ENCODE measurements at places on chromosomes 3 and 15. TPM values are rescaled to one million over a fixed set of nuclear protein-coding genes. Genes with fewer than 3 reads are reported as not detected.
A peak's percentile ranks its signal among the peaks of the same experiment; 100 is the strongest.

DNA sequence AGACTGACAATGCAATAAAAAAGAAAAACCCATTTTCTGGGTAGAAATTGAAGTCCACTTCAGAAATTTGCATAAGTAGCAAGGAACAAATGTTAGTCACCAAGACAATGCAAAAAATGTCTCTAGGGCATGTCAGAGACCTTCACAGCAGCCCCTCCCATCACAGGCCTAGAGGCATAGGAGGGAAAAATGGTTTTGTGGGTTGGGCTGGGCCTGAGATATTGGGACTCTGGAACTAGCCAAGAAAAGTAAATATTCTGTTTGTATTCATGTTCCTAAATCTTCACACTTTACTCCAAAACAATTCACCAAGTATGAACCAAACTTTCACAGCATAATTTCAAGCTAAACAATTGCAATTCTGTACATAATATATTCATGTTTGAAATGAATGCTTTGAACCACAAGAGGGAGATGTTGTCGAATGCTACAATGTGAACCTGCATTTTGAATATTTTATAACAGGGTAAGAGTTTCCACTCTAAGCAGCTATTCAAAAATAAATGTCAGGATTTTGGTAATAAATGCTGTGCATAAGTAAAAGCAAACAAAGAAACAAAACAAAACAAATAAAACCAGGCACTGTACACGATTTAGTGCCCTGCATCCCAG is 429.2 kb downstream of the OTOL1 start:
- no peaks in the 10 kb centered on the region for H3K4me1 ChIP-seq
- no peak for DNase-seq
- H3K27me3 ChIP-seq, result no peaks in the 10 kb centered on the region
- no peak overlapping the region for H3K27ac ChIP-seq

DNA sequence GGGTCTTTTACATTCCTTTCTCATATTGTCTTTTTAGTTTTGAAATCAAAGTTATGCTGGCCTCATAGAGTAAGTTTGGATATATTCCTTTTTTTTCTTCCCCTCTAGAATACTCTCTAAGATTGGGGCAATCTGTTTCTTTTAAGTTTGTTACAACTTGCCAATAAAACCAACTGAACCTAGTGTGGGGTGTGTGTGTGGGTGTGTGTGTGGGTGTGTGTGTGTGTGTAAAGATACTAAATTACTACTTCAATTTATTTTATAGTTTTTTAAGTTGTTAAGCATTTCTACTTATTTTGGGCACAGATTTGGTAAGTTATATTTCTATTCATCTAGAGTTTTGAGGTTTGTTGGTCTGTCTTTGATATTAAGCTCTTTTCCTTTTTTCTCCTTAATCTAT is 198.2 kb upstream of the TMC3 start:
- no peaks in the 10 kb centered on the region for H3K27me3 ChIP-seq
- no peaks in the 10 kb centered on the region for H3K4me1 ChIP-seq
- DNase-seq, result no peak
- H3K36me3 ChIP-seq, result no peaks in the 10 kb centered on the region
- H3K4me3 ChIP-seq, result no peak overlapping the region
- H3K27ac ChIP-seq, result no peak overlapping the region

GRCh38 chr15:29612096-29612495 is 210.2 kb downstream of the TJP1 start:
- H3K27ac ChIP-seq, result no peak overlapping the region
- no peaks in the 10 kb centered on the region for H3K27me3 ChIP-seq
- no peak for DNase-seq

DNA sequence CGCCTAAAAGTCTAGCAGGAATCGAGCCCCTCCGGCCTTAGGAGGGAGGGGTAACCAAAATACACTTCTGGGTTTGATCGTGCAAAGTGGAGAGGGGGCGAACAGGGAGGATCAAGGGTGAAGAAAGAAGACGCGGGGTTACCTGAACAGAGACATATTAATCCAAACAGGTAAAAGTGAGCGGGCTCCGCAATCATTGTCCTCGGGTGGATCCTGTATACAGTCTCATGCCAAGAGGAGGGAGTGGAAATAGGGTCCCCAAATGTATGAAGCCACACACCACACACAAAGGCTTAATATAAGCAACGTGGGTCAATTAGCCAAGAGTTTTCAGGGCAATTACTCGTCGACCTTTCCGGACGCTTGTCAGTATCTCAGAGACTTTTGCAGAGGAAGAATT is 749.5 kb downstream of the ROBO1 start:
- peak overlapping the region; percentile 49 for H3K4me3 ChIP-seq
- no peaks in the 10 kb centered on the region for H3K27me3 ChIP-seq
- no peak for DNase-seq
- no peaks in the 10 kb centered on the region for H3K36me3 ChIP-seq
- no peak overlapping the region for H3K27ac ChIP-seq

The EPHA3 gene
- 1.5 TPM for total RNA-seq

DNA sequence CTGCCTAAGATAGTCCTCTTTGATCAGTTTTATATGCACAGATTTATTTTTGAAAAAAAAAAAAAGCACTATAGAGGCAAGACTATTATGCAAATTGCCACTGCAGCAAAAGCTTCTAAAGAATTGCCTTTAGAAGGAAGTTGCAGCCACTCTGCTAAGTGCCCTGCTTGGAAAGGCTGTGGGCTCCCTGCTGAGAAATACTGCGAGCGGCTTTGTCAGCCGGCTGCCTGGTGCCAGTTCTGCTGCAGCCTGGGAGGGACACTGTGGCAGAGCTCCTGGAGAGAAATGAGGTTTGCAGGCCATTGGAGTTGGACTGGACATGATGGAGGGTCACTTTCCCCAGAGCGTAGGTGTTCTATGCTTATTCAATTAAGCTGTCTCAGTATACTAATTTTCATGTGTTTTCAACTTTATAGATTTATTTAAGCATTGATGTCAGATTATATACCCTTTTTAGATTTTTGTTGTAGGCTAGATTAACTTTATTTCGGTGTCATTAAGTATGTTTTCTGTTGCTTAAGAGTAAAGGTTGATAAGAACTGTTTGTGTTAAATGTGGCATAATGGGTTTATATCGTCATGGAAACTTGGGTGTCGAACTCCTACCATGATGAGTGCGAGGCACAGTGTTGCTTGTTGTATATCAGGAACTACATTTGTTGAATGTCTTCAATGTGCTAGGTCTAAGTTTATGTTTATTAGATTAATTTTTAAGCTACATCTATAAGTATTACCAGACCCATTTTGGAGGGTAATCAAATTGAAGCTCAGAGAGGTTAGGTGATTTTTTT is 6.6 kb downstream of the MAP2K5 start:
- no peaks in the 10 kb centered on the region for H3K27me3 ChIP-seq
- H3K4me3 ChIP-seq, result no peak overlapping the region
- no peak overlapping the region for H3K27ac ChIP-seq
- no peaks in the 10 kb centered on the region for H3K36me3 ChIP-seq

The GUCA1C gene
- not detected for total RNA-seq
